Right ventricle myocardium inferior (tissue), 1 donor: ENCODE measurements at places on chromosomes 4 and X. TPM values are rescaled to one million over a fixed set of nuclear protein-coding genes. Genes with fewer than 3 reads are reported as not detected.

The MND1 gene
- total RNA-seq = 0.62 TPM

The GAGE12H gene
- not detected for total RNA-seq

DNA sequence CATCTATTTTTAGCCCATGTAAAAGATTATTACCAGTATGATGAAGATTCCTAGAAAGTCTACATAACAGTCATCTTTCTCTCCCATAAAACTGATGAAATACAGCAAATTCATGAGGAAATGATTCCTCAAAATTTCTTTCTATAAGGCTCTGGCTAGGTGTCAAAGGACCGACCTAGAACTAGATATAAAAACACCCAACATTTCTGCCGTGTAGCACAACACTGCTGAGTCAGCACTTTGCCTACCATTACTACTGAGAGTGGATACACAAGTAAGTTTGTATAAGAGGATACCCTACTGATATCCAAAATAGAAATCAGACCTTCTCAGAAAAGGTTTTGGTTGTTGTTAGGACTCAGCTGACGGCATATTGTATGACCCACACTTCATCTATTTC lies 24.7 kb downstream of the TMEM47 start:
- DNase-seq = no peak

- DNase-seq = no peak
Measured at GRCh38 chr4:113435893-113436292, 325.6 kb downstream of the CAMK2D start.

DNA sequence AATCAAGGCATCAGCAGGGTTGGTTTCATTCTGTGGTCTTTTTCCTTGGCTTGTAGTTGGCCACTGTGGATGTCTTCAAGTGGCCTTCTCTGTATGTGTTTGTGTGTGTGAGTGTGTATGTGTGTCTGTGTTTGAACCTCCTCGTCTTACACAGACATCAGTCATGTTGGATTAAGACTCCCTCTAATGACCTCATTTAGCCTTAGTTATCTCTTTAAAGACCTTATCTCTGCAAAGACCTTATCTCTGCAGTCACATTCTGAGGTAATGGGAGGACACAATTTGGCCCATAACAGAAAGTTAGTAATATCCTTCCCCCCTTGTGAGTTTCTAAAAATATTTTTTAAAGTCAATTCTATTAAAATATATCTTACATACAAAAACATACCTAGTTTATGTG lies 126.7 kb downstream of the EMCN start:
- DNase-seq = no peak

DNA sequence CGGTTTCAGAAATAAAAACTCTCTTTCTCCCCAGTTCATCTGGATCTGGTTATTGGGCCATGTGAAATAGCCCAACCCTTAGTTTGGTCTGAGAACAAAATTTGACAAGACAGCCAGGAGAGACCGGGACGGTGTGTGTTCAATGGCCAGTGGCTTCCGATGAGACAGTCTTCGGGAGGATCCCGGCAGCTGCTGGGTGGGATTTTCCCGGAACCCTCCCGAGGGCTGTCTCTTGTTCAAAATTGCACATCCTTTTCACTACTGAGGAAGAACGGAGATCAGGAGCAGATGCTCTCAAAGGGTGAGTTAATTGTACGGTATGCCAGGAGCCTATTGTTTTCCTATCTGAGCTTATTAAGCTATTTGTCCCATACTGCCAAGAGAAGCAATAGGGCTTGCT lies 166.5 kb downstream of the PRR32 start:
- no peak for DNase-seq

The HTR2C gene
- not detected for total RNA-seq

The UXT gene
- 86.4 TPM for total RNA-seq

DNA sequence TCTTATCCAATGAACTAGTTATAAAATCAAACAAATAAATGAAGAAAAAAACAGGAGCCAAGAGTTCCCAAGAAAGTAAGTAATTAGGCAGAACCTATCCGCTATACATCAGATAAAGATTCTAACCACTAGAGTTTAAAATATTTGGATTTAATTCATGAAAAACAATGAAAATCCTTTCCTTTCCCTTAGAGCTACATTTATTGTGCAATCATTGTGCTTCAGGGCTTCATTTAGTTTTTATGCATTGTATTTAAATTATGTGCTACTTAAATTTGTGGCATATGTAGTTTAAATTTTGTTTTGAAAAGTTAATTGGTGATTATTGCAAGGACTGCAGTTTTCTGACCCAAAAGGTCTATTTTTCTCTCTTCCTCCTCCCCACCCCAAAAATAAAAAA lies 17.9 kb downstream of the GNRHR start:
- no peak for DNase-seq

The FAM9C gene
- 0.38 TPM for total RNA-seq

GRCh38 chrX:12494400-12495138 lies 296.6 kb upstream of the PRPS2 start:
- no peak for DNase-seq

GRCh38 chr4:66590488-66591215 lies 920.4 kb upstream of the EPHA5 start:
- no peak for DNase-seq

- no peak for DNase-seq
Measured at GRCh38 chr4:25377572-25378436, 741 bp downstream of the ANAPC4 start.

The FGFBP2 gene
- 2.7 TPM for total RNA-seq

DNA sequence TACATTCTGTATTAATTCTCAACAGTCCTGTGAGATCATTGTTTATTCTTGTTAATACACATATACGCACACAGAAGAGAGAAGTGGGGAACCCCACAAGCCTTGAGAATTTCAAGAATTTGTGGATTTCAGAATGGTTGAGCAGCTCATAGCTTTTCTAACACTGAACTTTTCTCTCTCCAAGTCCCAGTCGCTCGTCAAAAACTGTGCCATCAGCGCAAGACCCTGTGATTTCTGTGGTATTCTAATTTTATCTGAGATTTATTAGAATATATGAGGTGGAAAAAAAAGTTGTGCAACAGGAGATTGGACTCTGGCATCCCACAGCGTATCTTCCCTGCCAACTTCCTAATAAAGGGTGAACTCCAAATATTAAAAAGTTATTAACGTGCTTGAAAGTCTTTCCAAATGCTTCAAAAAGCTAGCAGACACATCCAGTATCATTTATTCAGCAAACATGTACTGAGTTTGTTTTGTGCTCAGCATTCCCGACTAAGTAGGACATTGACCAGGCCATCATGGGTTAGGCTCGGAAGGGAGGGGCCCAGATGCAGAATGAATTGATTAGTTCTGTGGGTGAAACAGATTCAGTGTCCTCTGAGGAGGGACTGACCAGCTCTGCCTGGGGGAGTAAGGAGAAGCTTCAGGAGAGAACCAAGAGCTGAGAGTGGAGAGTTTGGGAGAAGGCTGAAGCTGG lies 165.6 kb downstream of the CBR4 start:
- DNase-seq = no peak

DNA sequence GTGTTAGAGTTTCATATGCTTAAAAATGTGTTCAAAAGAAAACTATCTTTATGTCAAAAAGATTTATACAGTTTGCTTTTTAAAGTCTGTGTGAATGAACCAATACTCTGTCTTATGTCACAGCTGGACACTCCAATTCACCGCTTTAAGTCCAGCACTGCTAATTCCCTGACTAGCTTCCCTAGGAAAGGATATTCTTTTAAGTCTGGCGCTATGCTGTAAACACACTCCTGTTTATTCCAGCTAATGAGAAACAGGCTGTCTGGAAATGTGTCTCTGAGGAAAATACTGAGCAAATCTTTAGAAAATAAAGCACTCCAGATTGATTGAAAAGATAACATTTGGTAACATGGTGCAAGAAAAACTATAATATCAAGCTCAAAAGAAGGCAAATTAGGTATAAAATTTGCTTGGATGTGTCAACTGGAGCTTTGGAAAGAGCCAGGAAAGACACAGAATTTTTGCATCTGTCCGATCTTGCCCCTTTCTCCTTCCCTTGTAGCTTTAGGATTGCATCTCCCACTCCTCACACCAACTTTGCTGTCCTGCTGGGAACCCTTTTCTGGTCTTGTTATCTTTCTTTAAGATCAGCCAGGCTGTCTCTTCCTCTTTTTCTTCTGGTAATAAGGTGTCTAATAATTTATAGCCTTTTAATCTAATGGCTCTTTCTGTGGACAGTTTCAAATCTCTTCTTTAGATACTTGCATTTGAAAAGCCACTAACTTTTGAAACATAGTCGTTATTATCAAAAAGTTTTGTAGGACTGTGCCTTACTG lies 40.9 kb upstream of the VEGFC start:
- no peak for DNase-seq
